ENCODE measurements at places on chromosomes 5 and 9.

DNA sequence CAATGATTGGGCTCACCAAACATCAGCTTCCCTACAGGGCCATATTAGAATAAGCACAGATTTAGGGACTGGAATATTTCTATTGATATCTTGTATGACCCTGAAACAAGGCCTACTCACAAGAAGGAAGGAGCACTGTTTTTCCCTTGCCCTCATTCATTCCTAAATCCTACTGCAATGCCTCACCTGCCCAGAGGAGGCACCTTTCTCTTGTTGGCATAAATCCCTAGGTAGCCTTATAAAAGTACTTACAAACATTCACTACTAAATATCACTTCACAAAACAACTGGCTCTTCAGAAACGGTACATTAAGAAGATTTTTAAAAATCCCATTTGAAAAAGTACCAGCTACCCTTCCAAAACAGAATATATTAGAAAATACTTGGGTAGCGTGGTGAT lies 449.4 kb downstream of the CDH18 start:
- no peak for DNase-seq

DNA sequence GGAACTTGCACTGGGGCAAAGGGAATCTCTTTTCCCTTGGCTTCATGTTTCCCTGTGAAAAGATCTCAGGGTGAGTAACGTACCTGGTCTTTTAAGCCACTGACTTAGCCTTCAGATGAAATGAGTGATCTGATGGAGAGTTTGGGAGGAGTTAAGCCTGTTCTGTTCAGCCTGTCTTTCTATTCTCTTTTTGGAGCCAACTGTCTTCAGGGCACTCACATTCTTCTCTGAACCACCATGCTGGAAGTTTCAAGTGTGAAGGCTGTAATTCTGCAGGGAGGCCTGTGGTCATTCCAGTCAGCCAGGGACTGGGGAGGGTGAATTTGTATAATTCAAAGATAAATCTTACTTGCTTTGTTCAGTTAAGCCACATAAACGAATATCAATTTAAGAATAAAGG lies 722.2 kb upstream of the SEMA6A start:
- DNase-seq = no peak

DNA sequence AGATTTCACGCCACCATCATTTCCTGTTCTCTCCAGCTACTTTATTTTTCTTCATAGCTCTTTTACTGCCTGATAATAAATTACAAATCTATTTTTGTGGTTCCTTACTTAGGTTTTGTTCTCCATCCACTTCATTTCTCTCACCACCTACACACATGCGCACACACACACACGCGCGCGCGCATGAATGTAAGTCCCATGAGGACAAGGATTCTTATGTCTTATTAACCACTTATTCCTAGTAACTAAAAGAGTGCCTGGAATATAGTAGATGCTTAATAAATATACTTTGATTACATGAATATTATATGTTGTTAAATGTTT lies 116.5 kb downstream of the TRPM6 start:
- DNase-seq = no peak

- no peak for DNase-seq
Measured at GRCh38 chr5:1685066-1685465, 114.6 kb downstream of the MRPL36 start.

- DNase-seq = no peak
Measured at GRCh38 chr9:98120476-98120875, 1.5 kb upstream of the TRIM14 start.

GRCh38 chr5:5080790-5081189 lies 59.3 kb upstream of the ADAMTS16 start:
- DNase-seq = no peak

DNA sequence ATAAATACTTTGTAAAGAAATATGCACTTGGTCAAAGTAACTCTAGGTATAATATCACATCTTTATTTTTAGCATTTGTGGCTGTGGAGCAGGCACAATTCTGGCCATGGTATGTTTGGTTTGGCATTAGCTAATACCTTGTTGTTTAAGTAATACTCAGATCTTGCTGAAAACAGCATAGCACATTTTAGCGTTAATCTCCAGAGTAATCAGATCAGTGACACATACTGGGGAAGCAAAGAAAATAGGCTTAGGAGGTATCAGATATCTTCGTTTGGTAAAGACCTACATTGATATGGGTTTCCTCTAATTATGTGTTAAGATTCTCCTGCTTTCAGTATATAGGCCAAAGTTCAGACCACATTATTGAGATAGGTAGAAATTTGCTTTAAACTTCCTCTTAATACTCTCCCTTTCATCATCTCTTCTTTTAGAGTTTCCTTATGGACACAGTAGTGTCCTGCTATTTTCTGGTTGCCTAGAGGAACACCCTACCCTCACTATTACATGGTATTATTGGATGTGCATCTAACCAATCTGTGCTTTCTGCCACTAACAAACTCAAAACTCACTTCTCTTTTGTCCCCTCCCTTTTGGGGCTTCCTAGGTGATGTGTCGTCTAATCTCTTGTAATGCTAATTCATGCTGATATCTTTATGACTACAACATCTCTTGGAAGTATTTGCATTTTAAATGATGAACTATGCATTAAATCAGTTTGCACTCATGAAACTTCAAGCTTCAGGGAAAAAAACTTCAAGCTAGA lies 437.3 kb upstream of the ADAMTSL1 start:
- no peak for DNase-seq

DNA sequence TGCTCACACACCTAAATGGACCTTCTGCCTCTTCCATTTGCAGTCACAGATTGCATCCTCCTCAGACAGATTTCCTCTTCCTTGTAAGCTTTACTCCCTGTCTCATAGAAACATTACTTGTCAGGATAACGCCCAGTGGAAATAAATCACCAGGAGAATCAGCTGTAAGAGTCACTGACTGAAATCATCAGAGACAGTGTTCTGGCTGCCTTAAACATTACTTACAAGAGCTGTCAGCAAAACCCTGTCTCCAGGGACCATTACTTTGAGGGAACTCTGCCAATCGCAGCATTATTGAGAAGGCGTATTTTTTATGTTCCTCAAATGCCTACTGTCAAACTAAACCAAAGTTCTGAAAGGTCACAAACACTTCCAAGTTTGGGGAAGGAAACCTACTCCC lies 5.9 kb downstream of the DPYSL3 start:
- DNase-seq = no peak

- peak; percentile 75 for DNase-seq
Measured at GRCh38 chr5:122192497-122193496, 63.5 kb downstream of the ZNF474 start.

GRCh38 chr9:113892861-113893491 lies 16.9 kb downstream of the ZNF618 start:
- DNase-seq = no peak

- DNase-seq = no peak
Measured at GRCh38 chr5:132020568-132021339, 9.3 kb upstream of the ACSL6 start.

DNA sequence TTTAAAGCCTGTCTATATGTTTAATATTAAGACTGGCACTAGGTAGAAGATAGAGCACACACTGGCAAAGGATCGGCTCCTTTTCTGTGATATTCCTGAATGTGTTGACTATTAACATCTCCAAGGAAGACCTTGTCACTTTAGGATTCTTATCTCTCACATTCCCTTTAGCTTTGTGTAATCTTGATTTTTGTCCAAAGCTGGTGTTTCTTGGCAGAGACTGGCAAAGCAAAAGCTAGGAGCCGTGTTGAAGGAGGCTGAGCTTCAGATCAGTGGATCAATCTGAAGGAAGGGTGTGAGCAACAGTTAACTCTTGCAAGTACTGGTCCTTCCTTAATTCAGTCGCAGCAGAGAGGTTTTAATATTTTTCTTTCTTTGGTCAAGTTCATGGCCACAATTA lies 830.4 kb upstream of the ZNF608 start:
- no peak for DNase-seq

DNA sequence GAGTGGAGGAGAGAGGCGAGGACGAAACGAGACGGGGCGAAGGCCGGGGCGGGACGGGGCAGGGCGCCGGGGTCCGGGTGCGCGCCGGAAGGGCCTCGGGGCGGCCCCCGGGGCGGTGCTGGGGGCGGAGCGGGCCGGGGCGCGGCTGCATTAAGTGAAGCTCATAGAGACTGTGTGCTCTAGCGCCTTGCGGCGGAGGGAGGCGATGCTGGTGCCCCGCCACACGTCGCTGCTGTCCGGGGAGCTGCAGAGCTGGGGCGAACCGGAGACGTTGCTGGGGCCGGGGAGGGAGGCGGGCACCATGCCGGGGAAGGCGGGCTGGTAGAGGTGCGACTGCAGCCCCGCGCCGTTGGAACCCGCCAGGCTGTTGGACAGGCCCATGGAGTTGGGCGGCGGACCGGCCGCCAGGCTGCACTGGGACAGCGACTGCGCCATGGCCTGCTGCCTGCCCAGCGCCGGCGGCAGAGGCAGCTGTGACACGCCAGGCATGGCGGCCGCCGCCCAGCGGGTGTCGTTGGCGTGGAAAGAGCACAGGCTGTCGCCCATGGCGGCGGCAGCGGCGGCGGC lies 8.3 kb downstream of the OTP start:
- DNase-seq = peak; percentile 84

Data from SHP77 (cell line).